GM12878 (cell line): ENCODE measurements at places on chromosomes 3 and 15.

- no peak for DNase-seq
These were observed 338.7 kb upstream of the IL12A start for GRCh38 chr3:159649951-159650350.

GRCh38 chr3:128041344-128041743 is 10.9 kb upstream of the SEC61A1 start:
- DNase-seq = no peak

DNA sequence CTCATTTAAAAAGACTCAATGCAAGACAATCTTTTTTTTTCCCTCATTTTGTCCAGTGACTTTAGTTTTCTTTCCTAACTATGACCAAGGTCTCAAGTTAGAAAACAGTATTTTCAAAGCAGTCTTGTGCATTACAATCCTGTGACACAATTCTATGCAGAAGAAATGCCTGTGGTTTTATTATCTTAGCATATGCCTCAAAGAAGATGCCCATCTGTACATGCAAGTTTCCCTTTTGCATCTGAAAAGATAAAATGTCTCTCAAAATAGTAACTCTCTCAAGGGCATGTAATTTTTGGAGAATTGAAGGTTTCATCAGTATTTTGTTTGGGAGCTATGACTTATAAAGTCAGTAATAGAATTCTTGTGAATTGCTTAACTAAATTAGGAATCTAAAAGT is 292.0 kb upstream of the SUCLG2 start:
- no peak for DNase-seq

GRCh38 chr3:149373235-149374125 is 4.0 kb downstream of the TM4SF1 start:
- DNase-seq = no peak

GRCh38 chr3:55246033-55246432 is 241.1 kb downstream of the WNT5A start:
- DNase-seq = no peak

DNA sequence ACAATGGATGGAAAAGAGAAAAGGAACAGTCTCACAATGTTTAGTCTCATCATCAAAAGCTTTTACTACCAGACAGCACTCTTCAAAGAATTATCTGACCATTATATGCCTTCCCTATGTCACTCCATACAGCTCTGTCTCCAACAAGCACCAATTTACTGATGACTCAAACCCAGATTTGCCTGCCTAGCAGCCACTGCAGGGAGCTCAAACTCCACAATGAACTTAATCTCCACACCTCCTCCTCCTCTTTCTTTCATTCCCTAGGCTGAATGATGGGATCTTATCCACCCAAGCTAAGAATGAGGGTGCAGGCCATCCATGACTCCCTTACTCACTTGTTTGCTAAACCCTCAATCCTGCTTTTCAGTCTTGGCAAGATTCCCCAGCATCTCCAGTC is 45.5 kb downstream of the NBEAL2 start:
- DNase-seq = no peak

- no peak for DNase-seq
These were observed 28.9 kb downstream of the IGSF10 start for GRCh38 chr3:151431940-151432339.

GRCh38 chr3:184611607-184612281 is 50.2 kb downstream of the EPHB3 start:
- DNase-seq = no peak

GRCh38 chr15:89991312-89991711 is 9.8 kb upstream of the ZNF710 start:
- no peak for DNase-seq

GRCh38 chr3:79651536-79652065 is 116.2 kb downstream of the ROBO1 start:
- DNase-seq = no peak

- DNase-seq = no peak
These were observed 196.4 kb downstream of the VGLL3 start for GRCh38 chr3:86794361-86795065.

- no peak for DNase-seq
These were observed 50.8 kb upstream of the PSMD6 start for GRCh38 chr3:64074060-64074459.

DNA sequence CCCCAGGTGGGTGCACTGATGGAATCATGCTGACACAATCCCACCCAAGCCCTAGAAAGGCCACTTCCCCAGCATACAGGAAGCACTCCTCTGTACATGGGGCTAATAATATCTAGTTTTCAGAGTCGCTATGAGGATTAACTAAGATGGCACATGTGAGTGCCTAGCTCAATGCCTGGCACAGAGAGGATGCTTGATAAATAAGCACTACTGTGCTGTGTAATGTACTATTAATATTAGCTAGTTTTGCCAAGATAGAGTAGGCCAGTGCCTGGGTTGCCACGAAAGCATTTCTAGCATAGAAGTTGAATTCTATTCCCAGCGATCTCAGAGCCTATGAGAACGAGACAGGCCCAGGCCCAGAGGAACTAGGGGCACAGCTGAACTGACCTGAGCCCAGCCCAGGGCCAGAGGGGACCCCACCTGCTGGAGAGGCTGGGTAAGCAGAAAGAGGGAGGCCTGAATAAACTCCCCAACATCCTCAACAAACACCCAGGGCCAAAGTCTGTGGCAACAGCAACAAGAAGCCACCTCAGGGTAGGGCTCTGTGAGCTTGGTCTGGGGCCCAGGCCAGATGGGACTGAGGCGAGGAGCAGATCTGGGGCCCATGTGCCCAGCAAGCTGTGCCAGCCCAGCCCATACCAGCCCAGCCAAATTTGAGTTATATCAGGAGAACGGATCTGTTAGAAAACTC is 7.6 kb upstream of the SEMA7A start:
- DNase-seq = no peak

DNA sequence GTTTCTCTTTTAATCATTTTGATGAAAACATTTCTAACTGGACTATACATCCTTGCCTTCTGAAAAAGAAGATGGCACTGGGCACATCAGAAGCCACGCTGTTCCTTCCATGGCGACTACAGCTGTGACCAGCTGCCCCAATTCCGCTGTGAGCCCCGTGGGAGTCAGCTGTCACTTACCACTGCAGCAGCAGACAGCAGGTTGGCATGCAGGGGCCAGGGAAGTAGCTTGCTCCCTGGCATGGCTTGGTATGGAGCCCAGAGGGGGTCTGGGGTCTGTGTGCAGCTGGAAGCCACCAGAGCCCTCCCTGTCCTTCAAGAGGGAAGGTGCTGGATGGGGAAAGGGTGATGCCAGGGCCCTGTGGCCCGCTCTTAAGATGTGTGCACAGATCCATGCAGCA is 4.5 kb upstream of the ZXDC start:
- no peak for DNase-seq

GRCh38 chr3:161602475-161602874 is 105.9 kb downstream of the OTOL1 start:
- no peak for DNase-seq

GRCh38 chr3:72123908-72124441 is 339.0 kb upstream of the PROK2 start:
- DNase-seq = peak; percentile 19

DNA sequence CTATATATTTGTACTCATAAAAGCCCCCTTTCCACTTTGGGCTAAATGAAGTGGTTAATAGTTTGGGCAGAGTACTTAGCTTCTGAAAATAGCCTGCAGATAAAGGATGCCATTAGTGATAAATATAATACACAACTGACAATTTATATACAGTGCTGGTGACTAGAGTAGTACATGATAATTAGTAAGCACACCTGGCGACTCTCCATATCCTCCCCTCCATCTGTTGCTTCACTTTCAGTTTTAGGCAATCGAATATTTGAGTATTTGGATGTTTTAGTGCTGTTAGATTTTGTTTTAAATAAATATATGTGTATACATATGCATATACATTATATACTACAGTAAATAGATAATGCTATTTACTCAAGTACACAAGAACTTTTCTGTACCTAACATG is 35.9 kb upstream of the CHMP2B start:
- DNase-seq = no peak

DNA sequence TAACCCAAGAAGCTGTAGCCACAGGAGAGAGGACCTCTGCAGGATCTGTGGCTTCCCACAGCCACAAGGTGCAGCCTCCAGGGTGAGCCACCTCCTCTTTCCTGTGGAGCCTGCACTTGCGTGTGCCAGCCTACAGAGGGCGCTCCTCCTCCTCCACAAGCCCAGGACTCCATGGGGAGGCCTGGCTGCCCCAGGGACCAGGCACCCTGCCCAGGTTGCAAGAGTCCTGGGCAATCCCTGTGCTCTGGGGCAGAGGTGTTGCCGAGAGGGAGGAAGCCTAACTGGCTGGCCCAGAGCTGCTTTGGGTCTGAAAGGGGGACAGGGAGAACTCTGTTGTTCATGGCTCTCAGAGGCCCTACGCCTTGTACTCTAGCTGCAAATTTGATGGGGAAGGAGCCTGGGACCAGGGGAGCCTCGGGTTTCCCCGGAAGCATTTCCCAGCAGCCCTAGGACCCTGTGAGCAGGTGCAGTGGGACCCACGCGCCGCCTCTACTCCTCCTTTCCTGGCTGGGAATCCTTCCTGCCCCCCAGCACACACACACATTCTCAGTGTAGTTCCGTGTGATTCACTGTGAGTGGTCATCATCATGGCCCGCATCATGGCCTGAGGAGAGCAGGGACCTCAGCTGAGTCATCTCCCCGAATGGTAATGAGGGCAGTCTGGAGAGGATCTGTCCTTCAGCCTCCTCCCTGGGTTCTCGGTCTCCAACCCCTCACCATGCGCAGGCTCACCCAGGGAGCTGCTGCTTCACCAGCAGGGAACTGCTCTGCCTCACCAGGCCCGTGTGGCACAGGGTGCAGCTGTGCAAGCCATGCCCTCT is 24.3 kb downstream of the TBC1D21 start:
- DNase-seq = no peak

DNA sequence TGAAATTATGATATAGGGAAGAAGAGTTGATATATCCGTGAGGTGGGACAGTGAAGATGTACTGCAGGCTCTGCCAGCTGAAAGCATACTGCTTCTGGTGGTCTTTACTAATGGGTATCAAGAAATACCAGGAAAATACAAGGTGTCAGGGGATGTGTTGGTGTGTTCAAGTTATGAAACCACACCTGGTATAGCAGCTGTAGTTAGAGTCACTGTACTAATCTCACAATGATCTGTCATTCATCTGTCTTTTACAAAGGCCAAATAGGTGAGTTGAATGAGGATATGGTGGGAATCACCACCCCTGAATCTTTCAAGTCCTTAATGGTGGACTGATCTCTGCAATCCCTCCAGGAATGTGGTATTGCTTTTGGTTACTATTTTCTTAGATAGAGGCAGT is 152.7 kb downstream of the NFKBIZ start:
- no peak for DNase-seq

DNA sequence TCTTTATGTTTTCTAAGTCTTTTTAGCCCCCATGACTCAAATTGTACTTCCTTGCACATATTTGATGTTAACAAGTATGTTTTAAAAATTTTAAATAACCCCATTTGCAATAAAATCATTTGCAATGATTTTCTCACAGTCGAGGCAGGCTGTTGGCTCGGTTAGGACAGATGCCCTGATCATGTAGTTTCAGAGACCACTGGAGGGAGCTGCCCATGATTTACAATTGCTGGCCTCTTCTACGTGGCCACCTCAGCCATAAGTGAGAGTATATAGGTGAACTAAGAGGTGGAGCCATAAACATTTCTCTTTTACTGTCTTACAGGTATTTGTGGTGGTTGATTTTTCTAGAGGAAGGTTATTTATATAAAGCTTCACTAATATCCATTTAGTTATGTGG is 1.7 kb downstream of the DTWD1 start:
- no peak for DNase-seq

GRCh38 chr3:69767571-69767970 is 28.3 kb downstream of the MITF start:
- no peak for DNase-seq

GRCh38 chr15:41897363-41897799 is 3.5 kb upstream of the SPTBN5 start:
- DNase-seq = no peak

DNA sequence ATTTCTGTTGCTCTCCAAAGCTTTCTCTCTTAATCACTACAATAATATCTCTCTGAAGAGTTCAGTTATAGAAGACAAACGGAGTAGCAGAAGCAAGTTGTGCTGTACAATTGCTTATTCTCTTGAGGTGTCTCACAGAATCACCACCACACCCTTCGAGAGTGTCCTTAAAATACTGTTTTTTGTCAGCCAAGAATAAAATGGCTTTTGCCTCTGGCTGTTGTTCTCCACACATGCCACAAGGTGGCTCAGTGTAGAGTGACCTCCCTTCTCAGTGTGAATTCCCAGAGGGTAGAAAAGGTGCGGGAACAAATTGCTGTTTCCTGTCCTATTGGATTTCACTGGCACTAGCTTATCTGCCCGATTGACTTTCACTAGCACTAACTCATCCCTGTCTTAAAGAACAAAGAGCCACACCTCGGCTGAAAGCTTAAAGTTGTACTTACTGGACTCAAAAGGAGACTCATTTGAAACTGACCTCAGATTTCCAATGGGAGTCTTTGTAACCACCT is 134.2 kb upstream of the SATB1 start:
- DNase-seq = no peak

- DNase-seq = no peak
These were observed 15.9 kb upstream of the ERC2 start for GRCh38 chr3:56484122-56484521.

- no peak for DNase-seq
These were observed 23.7 kb upstream of the FURIN start for GRCh38 chr15:90844696-90845095.

- DNase-seq = peak; percentile 74
These were observed 8.5 kb upstream of the ILDR1 start for GRCh38 chr3:122030381-122031122.

- DNase-seq = no peak
These were observed 67.3 kb downstream of the DNAJB8 start for GRCh38 chr3:128399221-128399915.

- no peak for DNase-seq
These were observed 171.1 kb upstream of the STT3B start for GRCh38 chr3:31361371-31362273.

GRCh38 chr15:70720228-70721016 is 42.9 kb downstream of the UACA start:
- DNase-seq = no peak

- DNase-seq = no peak
These were observed 71.4 kb upstream of the TLE3 start for GRCh38 chr15:70169147-70169546.

- no peak for DNase-seq
These were observed 1.4 kb downstream of the CCR5AS start for GRCh38 chr3:46405301-46406019.

GRCh38 chr3:46433841-46434240 is 26.8 kb downstream of the CCRL2 start:
- no peak for DNase-seq

- DNase-seq = no peak
These were observed 93.2 kb downstream of the TP63 start for GRCh38 chr3:189724356-189724755.
